ENCODE measurements at places on chromosomes 6 and 20.

- H3K27ac ChIP-seq, result no peak overlapping the region
- H3K4me3 ChIP-seq, result no peak overlapping the region
- no peaks in the 10 kb centered on the region for H3K27me3 ChIP-seq
- DNase-seq, result no peak
- no peaks in the 10 kb centered on the region for H3K36me3 ChIP-seq
These were observed 15.1 kb downstream of the RFPL4B start for GRCh38 chr6:112362027-112362795.

- H3K27me3 ChIP-seq, result no peaks in the 10 kb centered on the region
- peaks cover 58% of the 10 kb centered on the region for H3K4me1 ChIP-seq
- H3K4me3 ChIP-seq, result peak overlapping the region; percentile 77
- H3K27ac ChIP-seq, result peak overlapping the region; percentile 97
These were observed 1.9 kb downstream of the EIF2S2 start for GRCh38 chr20:34110025-34110744.

GRCh38 chr6:139367810-139368351, 6.6 kb downstream of the CITED2 start:
- no peaks in the 10 kb centered on the region for H3K36me3 ChIP-seq
- no peaks in the 10 kb centered on the region for H3K27me3 ChIP-seq
- no peak for DNase-seq

- no peak overlapping the region for H3K4me3 ChIP-seq
- no peak overlapping the region for H3K27ac ChIP-seq
- H3K27me3 ChIP-seq, result no peaks in the 10 kb centered on the region
- H3K36me3 ChIP-seq, result no peaks in the 10 kb centered on the region
- DNase-seq, result no peak
- no peaks in the 10 kb centered on the region for H3K4me1 ChIP-seq
These were observed 213.2 kb downstream of the LY86 start for GRCh38 chr6:6801635-6802218.

GRCh38 chr20:25544311-25544710, 41.0 kb downstream of the NINL start:
- no peak overlapping the region for H3K27ac ChIP-seq
- no peak overlapping the region for H3K4me3 ChIP-seq
- no peaks in the 10 kb centered on the region for H3K27me3 ChIP-seq
- H3K4me1 ChIP-seq, result no peaks in the 10 kb centered on the region
- no peaks in the 10 kb centered on the region for H3K36me3 ChIP-seq
